Stimulated activated CD4-positive, alpha-beta T cell treated with anti-CD3 and anti-CD28 coated beads, Interleukin-1b, Interleukin-23, amount 100 ng/mL, for 1 hour (primary cell): ENCODE measurements at places on chromosomes 12 and 14.
A peak's percentile ranks its signal among the peaks of the same experiment; 100 is the strongest.

DNA sequence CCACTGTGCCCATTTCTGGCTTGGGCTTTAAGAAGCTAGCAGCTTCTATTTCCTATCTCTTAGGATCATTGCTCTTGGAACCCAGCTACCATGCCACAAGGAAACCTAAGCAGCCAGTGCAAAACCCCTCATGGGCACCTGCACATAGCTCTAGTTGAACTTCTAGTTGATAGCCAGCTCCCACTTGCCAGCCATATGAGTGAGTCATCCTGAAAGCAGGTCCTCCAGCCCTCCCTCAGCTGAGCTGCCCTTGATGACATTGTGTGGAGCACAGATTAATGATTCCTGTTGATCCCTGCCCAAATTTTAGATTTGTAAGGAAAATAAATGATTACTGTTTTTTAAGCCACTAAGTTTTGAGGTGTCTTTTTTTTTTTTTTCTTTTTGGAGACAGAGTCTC lies 234.2 kb upstream of the FBXO33 start:
- no peak for DNase-seq

DNA sequence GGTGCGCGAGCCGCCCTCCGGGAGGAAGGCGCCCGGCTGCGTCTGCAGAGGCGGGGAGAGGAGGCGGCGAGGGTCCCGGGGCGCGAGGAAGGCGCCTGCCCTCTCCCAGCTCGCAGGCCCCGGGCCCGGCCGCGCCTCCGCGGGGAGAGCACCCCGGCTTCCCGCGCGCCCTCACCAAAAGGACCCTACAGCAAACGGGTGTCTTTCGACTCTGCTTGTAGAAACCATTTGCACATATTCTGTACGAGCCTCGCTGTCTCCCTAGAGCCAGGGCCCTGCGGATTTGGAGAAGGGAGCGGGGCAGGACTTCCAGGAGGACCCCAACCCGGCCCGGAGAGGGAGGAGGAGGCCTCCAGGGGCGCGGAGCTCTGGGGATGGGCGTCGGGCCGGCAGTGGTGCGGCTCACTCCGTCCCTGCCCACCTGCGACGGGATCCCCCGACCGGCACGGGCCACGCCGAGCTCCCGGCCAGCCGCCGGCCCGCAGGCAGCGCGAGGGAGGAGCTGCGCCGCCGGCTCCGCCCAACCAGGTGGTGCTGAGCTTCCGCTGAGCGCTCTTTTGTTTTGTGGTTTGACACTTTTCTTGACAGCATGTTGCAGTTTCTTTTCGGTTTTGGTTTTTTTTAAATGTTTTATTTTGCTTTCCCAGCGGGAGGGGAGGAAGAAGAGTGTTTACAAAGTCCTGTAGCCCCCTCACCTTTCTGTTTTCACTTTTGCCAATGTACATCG lies 103.3 kb upstream of the FKBP4 start:
- DNase-seq, result no peak

- DNase-seq, result no peak
These were observed 270.9 kb upstream of the SYT10 start for GRCh38 chr12:33710548-33710947.

GRCh38 chr12:64083285-64084210 lies 138.5 kb downstream of the KICS2 start:
- DNase-seq, result no peak

GRCh38 chr14:35146711-35147149 lies 24.4 kb downstream of the PRORP start:
- DNase-seq, result no peak

DNA sequence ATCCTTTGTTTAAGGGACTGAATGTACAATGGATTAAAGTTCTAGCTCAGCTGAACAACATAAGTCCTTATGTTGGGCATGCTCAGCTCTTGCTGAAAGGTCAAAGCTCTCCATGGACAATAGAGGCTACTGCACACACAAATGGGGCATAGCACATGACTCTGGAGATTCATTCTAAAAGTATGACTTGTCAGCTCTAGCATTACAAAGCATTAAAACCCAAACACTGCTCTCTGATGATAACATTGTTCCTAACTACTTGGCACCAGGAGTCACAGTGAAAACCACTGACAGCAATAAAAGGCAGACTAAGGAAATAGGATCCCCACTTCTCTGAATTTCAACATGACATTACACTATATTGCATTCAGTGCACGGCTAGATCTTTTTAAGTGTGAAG lies 21.9 kb upstream of the FSCB start:
- no peak for DNase-seq

GRCh38 chr12:113190761-113191160 lies 5.2 kb downstream of the RITA1 start:
- DNase-seq, result no peak

GRCh38 chr12:3837049-3837448 lies 36.1 kb downstream of the PARP11 start:
- no peak for DNase-seq

GRCh38 chr14:104561124-104561557 lies 18.4 kb upstream of the C14orf180 start:
- no peak for DNase-seq

DNA sequence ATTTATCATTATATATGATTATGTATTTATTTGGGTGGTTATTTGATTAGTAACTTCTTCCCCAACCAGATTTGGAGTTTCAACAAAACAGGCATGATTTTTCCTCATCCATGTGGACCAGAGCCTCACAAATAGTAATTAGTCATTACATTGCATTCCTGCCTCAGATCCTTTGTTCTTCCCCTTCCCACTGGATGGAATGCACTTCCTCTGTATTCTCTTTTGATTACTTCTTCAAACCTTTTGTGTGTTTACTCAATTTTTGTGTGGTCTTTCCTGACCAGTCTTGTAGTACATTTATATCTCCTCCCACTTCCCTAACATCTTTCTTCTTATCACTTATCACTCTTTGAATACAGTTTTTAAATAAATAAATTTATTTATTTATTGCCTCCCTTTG lies 15.5 kb downstream of the SYT1 start:
- no peak for DNase-seq

DNA sequence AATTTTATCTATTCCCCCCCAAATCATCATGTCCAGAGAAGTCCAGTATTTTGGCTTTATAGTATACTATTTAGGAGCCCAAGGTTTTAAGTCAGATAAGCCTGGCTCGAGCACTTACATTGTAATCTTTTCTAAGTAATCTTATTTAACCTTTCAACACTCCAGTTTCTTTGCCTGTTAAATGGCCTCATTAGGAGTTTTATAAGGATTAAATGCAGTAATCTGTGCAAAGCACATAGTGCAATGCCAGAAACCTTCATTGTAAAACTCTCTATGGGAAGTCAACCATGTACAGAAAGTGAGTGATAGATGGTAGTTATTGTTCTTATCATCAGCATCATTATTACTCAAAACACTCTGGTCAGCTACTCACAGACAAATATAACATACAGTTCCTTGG lies 1330.4 kb downstream of the SLC16A7 start:
- no peak for DNase-seq

GRCh38 chr12:28486521-28486920 lies 296.3 kb downstream of the CCDC91 start:
- DNase-seq, result no peak

GRCh38 chr14:50335989-50336824 lies 24.1 kb downstream of the DMAC2L start:
- DNase-seq, result no peak

DNA sequence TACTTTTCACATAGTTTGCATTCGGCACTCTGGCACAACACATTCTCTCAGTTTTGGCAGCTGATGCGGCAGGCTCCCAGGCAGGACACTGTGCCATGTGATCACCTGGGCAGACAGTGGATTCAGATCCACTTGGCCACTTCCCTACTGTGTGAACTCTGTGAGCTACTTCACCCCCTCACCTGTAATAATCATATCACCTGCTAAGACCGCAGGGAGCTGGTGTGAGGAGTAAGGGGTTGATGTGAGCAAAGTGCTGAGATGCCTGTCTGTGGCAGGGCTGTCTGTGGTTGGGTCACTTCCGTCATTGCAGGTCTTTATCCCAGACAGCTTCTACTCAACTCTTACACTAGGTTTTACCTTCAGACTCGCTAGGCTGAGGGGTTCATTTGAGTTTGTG lies 50.4 kb upstream of the AMN start:
- no peak for DNase-seq

DNA sequence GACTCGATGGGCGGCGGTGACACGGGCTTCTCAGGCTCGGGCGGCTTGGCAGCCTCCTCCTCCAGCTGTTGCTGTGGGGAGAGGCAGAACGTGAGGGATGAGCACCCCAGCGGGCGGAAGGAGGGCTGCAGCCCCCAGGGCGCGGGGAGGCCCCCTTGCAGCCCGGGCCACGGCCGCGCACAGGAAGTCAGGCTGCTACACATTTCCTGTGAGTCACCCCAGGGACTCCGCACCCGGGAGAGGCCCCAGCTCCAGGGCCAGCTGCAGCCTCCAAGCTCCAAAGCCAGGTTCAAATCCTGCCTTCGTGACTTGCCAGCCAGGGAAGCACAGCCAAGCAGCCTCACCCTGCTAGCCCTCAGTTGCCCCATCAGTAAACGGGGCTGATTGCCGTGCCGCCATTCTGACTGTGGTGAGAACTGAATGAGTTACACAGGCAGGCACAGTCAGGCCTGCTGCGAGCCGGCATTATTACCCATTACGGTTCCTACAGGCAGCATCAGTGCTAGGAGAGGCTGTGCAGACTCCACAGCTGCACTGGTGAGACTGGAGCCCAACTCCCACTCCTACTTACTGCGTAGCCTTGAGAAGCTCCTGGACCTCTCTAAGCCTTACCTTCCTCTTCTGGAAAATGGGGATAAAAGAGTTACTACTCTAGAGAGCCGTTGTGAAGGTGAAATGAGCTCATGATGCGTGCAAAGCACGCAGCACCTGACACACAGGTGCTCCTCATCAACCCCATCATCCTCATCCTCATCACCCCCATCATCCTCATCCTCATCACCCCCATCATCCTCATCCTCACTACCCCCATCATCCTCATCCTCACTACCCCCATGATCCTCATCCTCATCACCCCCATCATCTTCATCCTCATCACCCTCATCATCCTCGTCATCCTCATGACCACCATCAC lies 100.9 kb downstream of the NCOR2 start:
- peak; percentile 77 for DNase-seq

DNA sequence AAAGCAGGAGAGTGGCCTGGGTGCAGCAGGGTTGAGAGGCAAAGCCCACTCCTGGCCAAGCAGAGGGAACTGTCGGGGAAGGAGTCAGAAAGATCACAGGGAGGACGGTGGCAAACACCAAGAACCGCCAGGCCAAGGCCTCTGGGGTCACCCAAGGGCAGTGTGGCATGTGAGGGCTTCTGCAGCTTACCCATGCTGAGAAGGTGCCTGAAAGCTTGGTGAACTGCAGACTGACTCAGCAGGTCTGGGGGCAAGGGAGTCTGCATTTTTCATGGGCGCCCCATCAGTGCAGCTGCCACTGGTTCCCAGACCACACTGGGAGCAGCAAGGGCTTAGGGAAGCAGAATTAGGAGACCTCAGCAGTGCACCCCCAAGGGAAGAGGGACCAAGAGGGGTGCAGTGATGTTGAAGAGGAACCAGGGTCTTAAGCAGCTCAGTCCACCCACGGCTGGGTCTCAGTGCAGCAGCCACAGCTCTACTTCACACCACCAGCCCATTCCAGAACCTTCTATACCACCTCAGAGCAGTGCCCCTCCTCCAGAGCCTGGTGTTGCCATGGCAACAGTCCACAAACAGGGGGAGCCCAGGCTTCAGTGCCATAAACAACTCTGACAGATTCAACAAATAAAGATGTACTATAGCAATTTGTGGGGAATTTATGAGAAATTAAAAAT lies 59.4 kb downstream of the ITPK1 start:
- no peak for DNase-seq

GRCh38 chr12:13170892-13171490 lies 25.5 kb upstream of the EMP1 start:
- DNase-seq, result no peak

- DNase-seq, result no peak
These were observed 28.4 kb downstream of the SLC7A8 start for GRCh38 chr14:23154964-23155587.

- DNase-seq, result no peak
These were observed 29.6 kb downstream of the IRF2BPL start for GRCh38 chr14:76998910-76999309.

- DNase-seq, result no peak
These were observed 35.3 kb upstream of the TMTC1 start for GRCh38 chr12:29818916-29819623.

GRCh38 chr14:99346470-99347080 lies 74.6 kb upstream of the BCL11B start:
- no peak for DNase-seq

GRCh38 chr12:112121780-112122565 lies 3.4 kb upstream of the TRAFD1 start:
- no peak for DNase-seq
